ENCODE measurements at places on chromosomes 7 and 10. TPM values are rescaled to one million over a fixed set of nuclear protein-coding genes. Genes with fewer than 3 reads are reported as not detected.
A peak's percentile ranks its signal among the peaks of the same experiment; 100 is the strongest.

- DNase-seq: no peak
Observed at GRCh38 chr7:85102813-85103350, 84.0 kb downstream of the SEMA3D start.

GRCh38 chr7:65216469-65216868, 157.2 kb upstream of the ZNF92 start:
- DNase-seq: peak; percentile 44

Gene SPAM1
- total RNA-seq: not detected

DNA sequence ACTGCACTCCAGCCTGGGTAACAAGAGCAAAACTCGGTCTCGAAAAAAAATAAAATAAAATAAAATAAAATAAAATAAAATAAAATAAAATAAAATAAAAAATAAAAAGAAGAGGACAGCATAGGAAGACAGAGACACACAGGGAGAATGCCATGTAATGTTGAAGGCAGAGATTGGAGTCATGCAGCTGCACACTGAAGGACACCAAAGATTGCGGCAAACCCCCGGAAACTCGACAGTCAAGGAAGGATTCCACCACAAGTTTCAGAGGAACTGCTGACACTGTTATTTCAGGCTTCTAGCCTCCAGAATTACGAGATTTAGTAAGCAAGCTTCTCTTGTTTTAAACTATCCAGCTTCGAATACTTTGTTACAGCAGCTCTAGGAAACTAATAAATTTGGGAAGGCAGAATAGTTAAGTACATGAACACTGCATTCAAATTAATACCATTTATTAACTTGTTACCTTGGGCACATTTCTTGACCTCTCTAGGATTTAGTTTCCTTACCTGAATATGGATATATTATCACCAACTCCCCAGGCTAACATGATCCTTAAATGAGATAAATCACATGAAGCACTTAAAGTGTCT, 9.5 kb downstream of the CPED1 start:
- DNase-seq: no peak

Gene ITGA8
- total RNA-seq: not detected

DNA sequence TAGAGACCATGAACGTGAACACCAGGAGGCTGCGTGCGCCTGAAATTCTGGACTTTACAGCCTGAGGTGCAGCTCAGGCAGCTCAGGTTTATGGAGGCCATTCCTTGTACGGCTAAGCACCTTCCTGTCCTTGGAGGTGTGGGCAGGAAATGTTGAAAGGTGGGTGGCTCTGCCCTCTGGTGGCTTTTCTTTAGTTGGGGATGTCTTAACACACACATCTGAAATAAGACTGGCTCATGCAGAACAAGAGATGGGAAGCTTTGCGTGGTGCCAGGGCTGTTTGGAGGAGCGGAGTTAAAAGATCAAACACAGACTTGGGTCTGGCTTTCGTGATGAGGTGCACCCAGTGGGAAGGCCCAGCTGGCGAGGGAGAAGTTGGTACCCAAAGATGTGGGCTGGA, 64.1 kb downstream of the DOCK1 start:
- DNase-seq: peak; percentile 35

- no peak for DNase-seq
Observed at GRCh38 chr7:120920591-120921274, 29.8 kb upstream of the ING3 start.

Gene GRM3
- total RNA-seq: not detected

- no peak for DNase-seq
Observed at GRCh38 chr7:108600399-108600798, 30.7 kb downstream of the DNAJB9 start.

Gene LRIT1
- not detected for total RNA-seq

Gene LAMB4
- total RNA-seq: 0.13 TPM

Gene EGR2
- 0.13 TPM for total RNA-seq

GRCh38 chr7:34322841-34323240, 335.2 kb upstream of the NPSR1 start:
- DNase-seq: peak; percentile 83

GRCh38 chr7:98186452-98187137, 24.6 kb upstream of the BHLHA15 start:
- peak; percentile 67 for DNase-seq

DNA sequence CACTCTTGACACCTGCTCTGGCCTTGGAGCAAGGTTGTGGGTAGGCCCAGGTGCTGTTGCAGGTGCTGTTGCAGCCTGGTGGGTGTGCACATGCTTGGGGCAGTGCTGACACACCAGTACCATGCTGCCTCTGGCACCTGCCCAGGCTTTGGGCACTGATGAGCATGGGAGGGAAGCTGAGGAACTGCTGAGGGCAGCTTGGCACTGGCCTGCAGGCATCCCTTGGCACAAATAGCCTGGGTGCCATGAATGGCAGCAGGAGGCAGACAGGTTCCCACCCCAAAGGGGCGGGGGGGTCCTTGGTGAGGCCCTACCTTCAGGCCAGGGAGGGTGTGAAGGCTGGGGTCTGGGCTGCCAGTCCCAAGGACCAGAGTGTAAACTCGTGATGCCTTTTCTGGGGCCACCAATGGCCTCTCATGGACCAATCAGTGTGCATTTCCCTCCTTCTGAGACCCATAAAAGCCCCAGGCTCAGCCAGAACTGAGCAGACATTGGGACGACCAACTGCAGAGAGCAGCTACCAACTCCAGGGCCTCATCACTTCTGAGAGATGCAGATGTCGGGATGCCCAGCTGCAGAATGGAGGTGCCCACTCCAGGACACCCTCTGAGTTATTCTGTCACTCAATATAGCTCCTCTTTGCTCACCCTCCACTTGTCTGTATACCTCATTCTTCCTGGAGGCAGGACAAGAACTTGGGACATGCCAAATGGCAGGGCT, 547.4 kb downstream of the ZWINT start:
- no peak for DNase-seq

DNA sequence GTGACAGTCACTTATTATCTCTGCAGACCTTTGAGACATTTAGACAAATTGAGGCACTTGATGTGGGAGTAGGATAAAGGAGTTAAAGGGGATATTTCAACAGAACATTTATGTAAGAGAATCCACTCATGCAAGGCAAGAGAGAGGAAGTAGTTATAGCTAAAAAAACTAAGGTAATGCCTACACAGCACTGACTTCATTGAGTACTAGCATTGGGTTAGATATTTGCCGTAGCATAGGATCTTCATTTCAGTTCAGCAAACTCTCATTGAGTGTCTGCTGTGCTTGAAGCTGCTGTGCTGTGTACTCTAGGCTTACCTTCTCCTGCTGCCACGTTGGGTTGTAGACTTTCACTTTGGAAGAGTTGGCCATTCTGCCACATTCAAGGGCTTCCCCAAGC, 10.5 kb upstream of the ENTPD1 start:
- DNase-seq: no peak

- no peak for DNase-seq
Observed at GRCh38 chr7:36277249-36277542, 112.5 kb upstream of the ANLN start.

Gene PTPRN2
- 2.8 TPM for total RNA-seq
